ENCODE measurements at places on chromosomes 16 and 17. TPM values are rescaled to one million over a fixed set of nuclear protein-coding genes. Genes with fewer than 3 reads are reported as not detected.
A peak's percentile ranks its signal among the peaks of the same experiment; 100 is the strongest.

GRCh38 chr17:57721967-57722703 is 23.0 kb downstream of the CCDC182 start:
- no peak for DNase-seq

The PITPNM3 gene
- total RNA-seq, result 0.65 TPM

The WFDC1 gene
- total RNA-seq, result 0.32 TPM

- no peak for DNase-seq
Measured at GRCh38 chr16:78987666-78988065, 612.9 kb downstream of the MAF start.

The NPIPA5 gene
- total RNA-seq, result 10.6 TPM

GRCh38 chr16:22710326-22710725 is 103.6 kb upstream of the HS3ST2 start:
- DNase-seq, result no peak

DNA sequence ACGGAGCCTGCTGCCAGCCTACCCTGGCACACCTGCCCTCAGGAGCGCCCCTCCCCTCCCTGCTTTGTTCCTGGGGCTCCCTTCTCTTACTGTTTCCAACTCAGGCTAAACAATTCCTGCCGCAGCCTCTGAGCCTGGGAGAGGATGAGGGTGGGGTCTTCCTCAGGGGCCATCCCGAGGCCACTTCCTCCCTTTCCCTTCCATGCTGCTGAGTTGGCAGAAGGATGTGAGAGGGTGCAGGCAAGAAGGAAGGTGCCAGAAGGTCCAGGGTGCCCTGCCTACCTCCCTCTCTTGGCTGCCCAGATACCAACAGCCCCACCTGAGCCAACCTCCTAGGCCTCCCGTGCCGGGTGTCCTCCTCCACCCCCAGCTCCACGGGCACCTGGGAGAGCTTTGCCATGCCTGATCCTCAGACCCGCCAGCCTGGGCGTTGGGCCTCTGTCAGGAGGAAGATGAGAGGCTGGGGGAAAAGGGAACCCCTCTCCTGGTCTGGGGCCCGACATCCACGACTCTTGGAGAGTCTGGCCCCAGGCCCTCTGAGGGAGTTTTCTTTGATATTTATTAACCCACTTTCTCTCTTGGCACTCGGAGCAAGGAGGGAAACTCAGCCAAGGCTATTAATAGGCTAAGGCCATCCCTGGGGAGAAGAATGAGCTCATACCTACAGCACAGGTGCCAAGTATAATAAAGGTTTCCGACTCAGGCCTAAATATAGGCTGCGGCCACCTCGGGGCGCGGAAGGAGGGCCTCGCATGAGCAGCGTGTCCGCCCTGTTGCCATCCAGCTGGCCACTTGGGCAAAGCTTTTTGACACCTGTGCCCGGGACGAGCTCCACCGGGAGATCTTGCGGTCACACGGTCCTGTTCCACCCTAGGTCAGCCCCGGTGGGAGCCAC is 232.0 kb downstream of the ENGASE start:
- peak; percentile 90 for DNase-seq

The CDC6 gene
- total RNA-seq, result 0.90 TPM

The DNAAF1 gene
- total RNA-seq, result not detected

- no peak for DNase-seq
Measured at GRCh38 chr16:58419241-58419990, 27.1 kb downstream of the GINS3 start.

- no peak for DNase-seq
Measured at GRCh38 chr17:57855391-57856035, 5.7 kb upstream of the MRPS23 start.

The KRTAP9-8 gene
- not detected for total RNA-seq

DNA sequence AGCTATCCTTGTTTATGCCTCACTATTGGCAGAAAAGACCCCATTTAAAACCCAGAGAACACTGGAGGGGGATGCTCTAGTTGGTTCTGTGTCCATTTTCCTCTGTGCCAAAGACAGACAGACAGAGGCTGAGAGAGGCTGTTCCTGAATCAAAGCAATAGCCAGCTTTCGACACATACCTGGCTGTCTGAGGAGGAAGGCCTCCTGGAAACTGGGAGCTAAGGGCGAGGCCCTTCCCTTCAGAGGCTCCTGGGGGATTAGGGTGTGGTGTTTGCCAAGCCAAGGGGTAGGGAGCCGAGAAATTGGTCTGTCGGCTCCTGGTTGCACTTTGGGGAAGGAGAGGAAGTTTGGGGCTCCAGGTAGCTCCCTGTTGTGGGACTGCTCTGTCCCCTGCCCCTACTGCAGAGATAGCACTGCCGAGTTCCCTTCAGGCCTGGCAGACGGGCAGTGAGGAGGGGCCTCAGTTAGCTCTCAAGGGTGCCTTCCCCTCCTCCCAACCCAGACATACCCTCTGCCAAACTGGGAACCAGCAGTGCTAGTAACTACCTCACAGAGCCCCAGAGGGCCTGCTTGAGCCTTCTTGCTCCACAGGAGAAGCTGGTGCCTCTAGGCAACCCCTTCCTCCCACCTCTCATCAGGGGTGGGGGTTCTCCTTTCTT is 56.1 kb downstream of the IGF2BP1 start:
- DNase-seq, result no peak

DNA sequence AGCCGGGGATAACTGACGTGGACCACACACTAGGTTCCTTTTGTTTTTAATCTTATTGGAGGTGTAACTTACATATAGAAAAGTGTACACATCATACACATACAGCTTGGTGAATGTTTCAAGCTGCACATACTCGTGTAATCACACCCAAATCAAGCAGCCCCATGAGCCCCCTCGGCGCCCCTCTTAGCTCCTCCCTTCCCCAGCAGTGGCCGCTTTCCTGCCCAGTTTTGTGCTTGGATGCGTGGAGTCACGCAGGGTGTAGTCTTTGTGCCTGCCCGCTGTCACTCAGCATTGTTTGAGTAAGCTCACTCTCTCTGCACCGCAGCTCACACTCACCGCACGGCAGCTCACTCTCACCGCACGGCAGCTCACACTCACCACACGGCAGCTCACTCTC is 151.7 kb upstream of the CHMP6 start:
- DNase-seq, result no peak

DNA sequence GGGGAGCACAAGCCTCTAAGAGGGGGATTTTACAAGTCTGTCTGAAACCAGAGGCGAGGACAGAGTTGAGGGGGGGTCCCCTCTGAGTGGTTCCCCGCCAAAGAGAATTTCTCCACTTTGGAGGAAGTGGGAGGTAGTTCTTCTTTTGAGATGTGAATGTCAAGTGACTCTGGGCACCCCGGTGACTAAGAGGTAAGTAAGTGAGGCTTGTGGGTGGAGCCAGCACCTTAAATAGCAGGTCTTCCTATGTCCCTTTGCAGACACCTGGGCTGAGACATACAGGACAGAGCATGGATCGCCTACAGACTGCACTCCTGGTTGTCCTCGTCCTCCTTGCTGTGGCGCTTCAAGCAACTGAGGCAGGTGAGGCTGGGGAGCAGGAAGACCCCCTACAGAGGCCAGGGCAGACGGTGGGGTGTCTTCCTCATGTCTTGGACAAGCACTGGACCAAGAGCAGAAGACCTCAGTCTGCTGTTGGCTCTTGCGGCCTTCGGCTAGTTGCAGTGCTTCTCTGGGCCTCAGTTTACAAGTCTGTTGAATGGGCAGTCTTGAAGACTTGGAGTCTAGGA is at the start of gene CCL22:
TSS of gene CCL22 (plus strand) at position 257 of the 569 bp plus-strand sequence. CDS start at position 291, 34 bp downstream.
- DNase-seq, result no peak

GRCh38 chr16:1942810-1943726 is at the start of gene MSRB1:
Gene MSRB1 (minus strand): TSS chr16:1943199. CDS start chr16:1943156, 43 bp downstream.
- DNase-seq, result peak; percentile 100

- DNase-seq, result peak; percentile 53
Measured at GRCh38 chr17:17114592-17115225, 72.5 kb downstream of the MPRIP start.

The ZG16 gene
- not detected for total RNA-seq
